ENCODE measurements at places on chromosomes 16 and 17.

- DNase-seq: no peak
Measured at GRCh38 chr17:14352136-14352535, 51.3 kb downstream of the HS3ST3B1 start.

GRCh38 chr16:2821487-2822157, 4.6 kb downstream of the PRSS21 start:
- DNase-seq: no peak

- no peak for DNase-seq
Measured at GRCh38 chr17:49359990-49360795, 1.9 kb downstream of the ZNF652 start.

DNA sequence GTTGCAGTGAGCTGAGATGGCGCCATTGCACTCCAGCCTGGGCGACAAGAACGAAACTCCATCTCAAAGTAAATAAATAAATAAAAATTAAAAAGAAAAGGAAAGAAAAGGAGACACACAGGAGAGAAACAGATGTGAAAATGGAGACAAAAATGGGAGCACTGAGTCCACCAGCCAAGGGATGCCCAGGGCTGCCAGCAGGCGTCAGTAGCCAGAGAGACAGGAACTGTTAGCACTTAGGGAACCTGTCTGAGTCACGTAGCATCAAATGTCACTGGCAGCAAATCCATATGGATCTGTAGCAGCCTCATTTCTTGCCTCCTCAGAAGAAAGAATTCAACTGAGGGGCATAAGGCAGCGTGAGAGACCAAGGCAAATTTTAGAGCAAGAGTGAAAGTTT, 79.7 kb downstream of the CYLD start:
- no peak for DNase-seq

DNA sequence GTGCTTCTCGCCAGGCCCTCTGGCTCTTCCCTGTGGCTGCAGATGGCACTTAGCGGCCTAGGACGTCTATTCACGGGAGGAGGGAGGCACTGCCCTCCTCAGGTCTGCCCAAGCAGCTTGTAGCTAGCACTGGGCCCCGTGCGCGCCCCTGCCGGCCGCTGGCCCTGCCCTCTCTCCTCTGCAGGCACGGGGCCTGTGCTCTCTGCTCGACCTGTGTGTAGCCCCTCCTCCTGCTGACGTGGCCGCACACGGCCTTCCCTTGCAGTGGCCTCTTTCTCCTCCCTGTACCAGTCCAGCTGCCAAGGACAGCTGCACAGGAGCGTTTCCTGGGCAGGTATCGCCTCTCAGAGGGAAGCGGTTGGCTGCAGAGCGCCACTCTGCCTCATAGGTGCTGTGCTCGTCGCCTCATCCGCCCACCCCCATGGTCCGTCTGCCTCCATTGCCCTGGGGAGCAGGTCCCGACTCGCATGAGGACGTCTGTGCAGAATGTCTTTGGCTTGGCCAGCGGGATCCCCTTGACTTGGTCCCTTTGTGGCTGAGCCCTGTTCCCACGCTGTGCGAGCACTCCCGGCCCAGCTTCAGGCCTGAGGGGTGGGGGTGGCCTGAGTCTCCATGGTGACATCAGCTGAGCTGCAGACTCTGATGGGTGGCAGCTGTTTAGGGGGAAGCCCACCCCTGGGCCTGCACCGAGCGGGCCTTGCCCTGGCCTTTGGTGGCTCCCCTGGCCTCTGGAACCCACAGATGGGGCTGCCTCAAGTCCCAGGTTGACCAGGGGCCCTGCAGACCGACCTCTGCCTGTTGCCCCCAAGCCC, 34.6 kb downstream of the TSC2 start:
- no peak for DNase-seq

DNA sequence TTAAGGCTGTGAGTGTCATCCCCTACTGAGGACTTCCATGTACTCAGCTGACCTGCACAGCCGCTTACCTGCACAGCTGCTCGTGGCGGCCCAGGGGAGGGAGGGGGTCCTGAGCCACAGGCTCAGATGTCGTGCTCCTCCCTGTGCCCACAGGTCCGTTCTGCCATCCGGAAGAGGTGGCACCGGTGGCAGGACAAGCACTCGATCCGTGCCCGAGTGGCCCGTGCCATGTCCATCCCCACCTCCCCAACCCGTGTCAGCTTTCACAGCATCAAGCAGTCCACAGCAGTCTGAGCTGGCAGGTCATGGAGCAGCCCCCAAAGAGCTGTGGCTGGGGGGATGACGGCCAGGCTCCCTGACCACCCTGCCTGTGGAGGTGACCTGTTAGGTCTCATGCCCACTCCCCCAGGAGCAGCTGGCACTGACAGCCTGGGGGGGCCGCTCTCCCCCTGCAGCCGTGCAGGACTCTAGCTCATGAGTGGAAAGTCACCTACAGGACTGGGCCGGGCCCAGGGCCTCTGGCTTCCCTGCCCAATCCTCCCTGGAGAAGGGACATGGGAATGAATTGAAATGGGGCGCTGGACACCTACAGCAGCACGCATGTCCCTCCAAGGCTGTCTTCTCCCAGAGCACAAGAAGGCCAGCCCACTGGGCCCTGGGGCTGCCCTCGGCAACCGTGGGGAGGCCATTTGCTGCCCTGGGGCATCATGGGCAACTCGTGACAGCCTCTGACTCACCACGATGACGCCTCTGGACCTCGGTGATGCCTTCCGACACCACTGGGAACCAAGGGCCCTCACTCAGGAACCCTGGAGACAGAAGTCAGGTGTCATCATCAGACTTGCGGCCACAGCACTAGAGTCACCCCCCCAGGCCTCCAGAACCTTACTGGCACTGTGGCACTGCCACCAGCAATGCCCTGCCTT, 9.9 kb upstream of the SPPL2C start:
- no peak for DNase-seq

- no peak for DNase-seq
Measured at GRCh38 chr16:22109258-22109898, 17.0 kb downstream of the VWA3A start.

DNA sequence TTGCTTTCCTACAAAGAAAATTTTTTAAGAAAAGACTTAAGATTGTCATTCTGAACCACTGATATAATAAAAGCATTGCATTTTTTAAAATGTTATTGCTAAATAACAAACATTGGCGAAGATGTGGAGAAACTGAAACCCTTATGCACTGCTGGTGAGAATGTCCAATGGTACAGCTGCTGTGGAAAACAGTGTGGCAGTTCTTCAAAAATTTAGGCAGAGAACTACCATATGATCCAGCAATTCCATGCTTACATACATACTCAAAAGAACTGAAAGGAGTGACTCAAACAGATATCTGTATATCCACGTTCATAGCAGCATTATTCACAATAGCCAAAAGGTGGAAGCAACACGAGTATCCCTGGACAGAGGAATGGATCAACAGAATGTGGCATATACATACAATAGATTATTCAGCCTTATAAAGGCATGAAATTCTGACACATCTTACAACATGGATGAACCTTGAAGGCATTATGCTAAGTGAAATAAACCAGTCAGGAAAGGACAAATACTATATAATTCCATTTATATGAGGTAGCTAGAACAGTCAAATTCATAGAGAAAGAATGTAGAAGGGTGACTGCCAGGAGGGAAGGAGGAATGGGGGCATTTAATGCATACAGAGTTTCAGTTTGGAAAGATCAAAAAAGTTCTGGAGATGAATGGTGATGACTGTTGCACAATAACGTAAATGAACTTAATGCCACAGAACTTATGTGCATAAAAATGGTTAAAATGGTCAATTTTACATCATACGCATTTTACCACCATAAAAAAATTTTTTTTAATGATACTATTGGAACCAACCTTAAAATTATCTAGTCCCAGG, 92.1 kb downstream of the CACNG1 start:
- no peak for DNase-seq

DNA sequence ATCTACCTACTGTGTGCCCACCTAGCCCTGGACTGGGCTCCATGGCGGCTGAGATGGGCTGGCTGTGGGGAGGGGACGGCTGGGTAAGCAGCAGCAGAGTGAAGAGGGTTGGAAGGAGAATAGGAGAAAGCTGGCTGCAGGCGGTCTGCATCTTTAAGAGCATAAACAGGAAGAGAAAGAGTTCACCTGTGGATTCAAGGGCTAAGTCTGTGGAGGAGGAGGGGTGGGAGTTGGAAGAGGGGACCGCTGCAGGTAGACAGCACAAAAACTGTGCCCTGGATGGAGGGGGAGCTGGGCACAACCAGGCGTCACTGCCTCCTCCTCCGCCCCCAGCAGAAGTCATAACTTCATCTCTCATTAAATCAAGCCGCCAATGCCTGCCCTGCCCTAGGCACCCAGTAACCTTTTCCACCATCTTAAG, 677 bp downstream of the SLC13A2 start:
- no peak for DNase-seq

Measured in NCI-H748 treated with DMSO at 0.1 percent for 48 hours (cell line).